ENCODE measurements at places on chromosomes 11 and 22.
A peak's percentile ranks its signal among the peaks of the same experiment; 100 is the strongest.

DNA sequence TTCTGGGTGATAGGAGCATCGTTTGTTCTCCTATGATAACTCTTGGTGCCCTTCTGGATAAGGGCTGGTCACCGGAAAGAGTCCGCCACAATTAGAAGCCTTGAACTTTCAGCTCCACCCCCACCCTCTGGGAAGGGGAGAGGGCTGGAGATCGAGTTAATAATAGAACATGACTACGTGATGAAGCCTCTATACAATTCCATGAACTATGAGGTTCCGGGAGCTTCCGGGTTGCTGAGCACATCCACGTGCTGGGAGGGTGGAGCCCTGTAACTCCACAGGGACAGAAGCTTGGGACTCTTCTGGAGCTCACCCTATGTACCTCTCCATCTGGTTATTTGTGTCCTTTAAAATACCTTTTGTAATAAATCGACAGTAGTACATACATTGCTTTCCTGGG is 40.3 kb downstream of the ARHGAP42 start:
- DNase-seq, result no peak

- DNase-seq, result no peak
These were observed 85.8 kb upstream of the NARS2 start for GRCh38 chr11:78660471-78660870.

GRCh38 chr11:31641477-31642062 is 132.0 kb downstream of the ELP4 start:
- DNase-seq, result peak; percentile 12

DNA sequence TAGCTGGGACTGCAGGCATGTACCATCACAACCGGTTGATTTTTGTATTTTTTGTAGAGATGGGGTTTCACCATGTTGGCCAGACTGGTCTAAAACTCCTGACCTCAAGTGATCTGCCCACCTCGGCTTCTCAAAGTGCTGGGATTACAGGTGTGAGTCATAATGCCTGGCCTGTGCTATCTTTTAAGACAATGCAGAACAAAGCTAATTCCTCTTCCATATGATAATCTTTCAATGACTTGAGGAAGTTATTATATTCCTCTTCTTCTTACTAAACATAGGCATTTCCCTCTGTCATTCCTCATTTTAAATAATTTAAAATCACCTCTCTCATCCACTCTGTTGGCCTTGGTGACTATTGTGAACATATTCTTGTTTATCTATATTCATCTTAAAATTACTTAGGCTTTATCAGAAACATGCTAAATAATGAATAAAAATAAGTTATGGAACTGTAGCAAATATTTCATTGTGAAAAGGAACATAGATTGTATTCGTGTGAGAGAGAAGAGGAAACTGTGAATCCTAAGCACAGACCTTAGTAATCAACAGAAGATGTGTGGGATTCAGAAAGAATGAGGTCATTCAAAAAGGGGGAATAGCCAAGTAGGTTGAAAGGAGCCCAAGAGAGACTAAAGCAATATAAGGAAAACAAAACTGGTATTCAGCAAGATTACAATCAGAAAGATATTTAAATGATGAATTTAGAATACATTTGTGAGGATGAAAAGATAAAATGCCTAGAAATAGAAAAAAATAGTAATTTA is 269.4 kb downstream of the TTC28 start:
- DNase-seq, result no peak

DNA sequence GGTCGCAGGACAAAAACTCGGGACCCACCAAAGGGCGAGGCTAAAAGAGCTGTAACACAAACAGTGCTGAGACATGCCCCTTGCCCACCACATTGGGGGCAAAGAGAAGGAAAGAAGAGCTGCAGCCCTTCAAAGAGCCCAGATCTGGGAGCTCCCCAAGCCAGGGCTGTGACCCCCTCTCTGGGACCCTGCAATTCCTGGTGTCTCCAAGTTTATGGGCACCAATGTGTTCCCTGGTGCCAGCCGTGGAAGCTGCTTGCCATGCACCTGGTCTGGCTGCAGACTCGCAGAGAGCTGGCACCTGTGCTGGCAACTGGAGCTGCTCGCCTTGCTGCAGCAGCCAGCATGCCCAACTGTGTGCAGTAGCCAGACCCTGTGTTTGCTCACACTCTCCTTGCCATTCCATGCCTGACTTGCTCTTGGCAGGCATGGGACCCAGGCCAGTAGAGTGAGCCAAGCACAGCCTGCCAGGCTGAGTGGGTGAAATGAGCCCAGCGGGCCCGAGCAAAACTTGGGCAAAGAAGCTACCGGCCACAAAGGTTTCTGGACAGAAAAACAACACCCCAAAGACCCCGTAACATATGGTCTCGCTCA is 16.0 kb downstream of the RRP8 start:
- peak; percentile 3 for DNase-seq

DNA sequence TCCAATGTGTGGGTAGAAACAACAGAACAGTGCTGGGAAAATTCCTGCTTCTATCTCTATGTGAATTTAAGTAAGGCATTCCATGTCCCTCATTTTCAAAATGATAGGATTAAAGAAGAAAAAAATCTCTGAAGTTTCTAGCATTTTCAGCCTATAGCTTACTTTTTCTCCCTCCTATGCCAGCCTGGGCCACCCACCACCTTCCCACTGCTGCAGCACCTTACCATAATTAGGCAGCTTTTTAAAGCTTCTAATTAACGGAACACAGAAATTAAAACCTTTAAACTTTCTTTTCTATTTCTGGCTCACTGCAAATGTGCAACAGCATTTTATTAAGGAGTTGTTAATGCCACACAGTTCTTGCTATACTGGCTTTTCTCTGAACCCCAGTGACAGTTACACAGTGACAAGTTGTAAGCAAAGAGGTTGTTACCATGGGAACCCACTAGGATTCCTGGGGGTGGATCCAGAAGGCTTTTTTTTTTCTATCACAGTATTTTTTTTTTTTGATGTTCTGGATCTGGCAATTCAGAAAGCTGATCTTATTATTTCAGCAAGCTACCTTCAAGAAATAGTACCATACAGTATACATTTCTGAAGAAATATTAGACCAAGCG is 20.2 kb downstream of the CELF1 start:
- DNase-seq, result no peak

DNA sequence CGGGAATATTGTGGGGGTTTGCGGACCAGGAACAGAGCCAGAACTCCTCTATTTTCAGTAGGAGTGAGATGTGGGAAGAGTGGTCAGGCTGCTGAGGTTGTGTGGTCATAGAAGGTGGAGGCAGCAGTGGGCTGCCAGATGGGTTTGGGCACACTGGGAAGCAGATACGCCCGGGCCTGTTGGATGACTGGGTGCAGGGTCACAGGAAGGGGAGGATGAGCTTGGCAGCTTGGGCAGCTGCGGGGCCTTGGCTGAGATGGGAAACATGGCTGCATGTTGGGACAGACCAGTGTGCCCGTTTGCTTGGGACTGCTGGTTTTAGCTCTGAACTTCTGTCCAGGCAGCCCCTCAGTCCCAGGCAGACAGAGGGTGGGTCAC is 11.4 kb downstream of the SHANK3 start:
- no peak for DNase-seq

GRCh38 chr22:49487950-49488349 is 339.7 kb downstream of the BRD1 start:
- DNase-seq, result no peak

- DNase-seq, result no peak
These were observed 4.0 kb upstream of the RBFOX2 start for GRCh38 chr22:36032611-36033010.

GRCh38 chr11:30561691-30562415 is 24.3 kb downstream of the MPPED2 start:
- DNase-seq, result no peak

- no peak for DNase-seq
These were observed 9.4 kb downstream of the NCF4 start for GRCh38 chr22:36870250-36870649.

- DNase-seq, result peak; percentile 97
These were observed 3.7 kb upstream of the DPF2 start for GRCh38 chr11:65329944-65330403.

DNA sequence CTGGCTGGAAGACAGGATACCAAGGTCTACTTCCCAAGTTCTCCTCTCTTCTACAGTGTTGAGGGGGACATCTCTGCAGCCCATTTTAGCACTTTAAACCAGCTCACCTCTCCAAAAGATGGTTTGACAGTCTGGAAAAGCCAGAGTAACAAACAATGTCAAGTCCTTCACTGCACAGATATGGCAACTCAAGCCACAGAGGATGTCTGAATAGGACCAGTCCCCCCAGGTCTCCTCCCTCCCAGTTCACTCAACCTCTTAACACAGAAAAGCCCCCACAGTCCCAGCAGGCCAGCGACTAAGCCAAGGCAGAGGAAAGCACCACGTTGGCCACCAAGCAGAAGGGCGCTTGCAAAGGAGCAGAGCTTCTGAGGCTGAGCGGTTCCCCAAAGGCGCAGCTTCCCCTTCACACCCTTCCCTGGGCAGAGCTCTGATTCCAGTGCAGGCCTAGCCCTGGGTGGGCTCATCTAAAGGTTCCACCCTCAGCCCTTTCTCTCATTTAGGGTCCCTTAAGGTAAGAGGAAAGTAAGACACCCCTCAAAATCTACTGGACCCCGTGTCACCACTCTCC is 62.7 kb downstream of the PAK1 start:
- DNase-seq, result no peak

DNA sequence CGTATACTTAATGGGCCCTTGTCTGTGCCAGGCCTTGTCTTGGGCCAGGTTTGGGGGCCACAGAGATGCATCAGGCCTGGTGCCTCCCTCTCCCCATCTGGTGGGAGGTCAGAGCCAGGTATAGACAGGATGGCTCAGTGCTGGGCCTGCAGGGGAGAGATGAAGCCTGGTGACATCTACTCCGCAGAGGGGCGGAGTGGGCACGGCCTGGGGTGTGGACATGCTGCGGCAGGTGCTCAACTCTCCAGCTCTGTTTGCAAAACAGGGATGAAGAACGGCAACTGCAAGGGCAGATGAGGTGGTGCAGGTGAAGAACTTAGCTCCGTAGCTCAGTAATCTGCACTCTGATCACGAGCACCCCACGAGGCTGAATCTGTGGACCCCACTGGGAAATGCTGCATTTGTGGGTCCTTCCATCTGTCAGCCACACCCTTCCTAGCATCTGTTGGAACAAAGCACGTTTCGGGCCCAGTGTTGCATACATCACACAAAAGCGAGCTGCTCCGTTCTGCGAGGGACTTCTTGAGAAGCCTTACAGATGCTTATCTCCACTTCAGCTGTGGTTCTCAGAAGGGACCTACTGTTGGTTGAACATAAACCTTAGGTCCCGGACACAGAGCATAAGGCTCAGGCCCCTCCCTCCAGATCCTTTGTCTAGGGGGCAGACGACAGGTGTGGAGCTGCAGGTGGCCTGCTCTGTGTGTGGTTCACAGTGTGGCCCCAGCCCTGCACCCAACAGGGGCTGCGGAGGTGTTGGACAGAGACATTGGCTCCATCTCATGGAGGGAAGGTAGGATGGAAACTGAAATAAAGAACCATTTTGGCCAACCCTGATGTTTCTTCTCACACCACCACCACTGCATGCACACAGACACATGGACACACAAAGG is 78.3 kb downstream of the LRRC32 start:
- DNase-seq, result peak; percentile 46

- no peak for DNase-seq
These were observed 48.7 kb upstream of the OR9Q1 start for GRCh38 chr11:57974848-57975601.

DNA sequence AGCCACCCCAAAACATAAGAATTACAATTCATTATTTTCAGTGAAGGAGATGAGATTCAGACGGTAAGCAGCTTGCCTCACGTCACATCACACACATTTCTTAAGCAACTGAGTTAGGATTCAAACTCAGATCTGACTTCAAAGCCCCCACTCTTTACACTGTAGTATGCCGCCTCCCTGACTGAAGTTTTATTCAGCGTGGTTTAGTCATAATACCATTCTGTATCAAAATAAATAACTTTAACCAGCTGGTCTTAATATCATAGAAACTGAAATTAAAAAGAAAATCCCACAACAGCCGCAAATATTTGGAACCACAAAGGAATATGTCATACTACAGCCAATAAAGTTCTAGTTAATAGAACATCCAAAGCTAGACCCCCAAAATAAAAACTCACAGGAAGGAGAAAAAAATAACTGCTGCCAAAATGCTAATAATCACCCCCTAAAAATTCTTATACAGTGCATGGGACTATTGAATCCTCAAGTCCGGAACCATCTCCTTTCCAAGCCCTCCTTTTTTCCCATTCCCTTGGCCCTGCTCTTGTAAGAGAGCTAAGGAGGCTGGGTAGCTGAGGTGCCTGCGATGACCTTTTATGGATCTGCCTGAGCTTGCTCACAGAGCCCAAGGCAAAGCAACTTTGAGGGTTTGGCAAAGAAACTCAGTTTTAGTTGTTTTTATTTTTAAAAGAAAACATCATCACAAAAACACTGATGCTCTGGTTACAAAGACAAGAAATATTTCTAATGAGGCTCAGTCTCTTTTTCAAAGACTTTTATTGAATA is 334.5 kb downstream of the TTC28 start:
- no peak for DNase-seq

- peak; percentile 26 for DNase-seq
These were observed 77.3 kb upstream of the HORMAD2 start for GRCh38 chr22:30002861-30003486.

GRCh38 chr22:45376703-45377102 is 36.7 kb downstream of the SMC1B start:
- DNase-seq, result no peak

DNA sequence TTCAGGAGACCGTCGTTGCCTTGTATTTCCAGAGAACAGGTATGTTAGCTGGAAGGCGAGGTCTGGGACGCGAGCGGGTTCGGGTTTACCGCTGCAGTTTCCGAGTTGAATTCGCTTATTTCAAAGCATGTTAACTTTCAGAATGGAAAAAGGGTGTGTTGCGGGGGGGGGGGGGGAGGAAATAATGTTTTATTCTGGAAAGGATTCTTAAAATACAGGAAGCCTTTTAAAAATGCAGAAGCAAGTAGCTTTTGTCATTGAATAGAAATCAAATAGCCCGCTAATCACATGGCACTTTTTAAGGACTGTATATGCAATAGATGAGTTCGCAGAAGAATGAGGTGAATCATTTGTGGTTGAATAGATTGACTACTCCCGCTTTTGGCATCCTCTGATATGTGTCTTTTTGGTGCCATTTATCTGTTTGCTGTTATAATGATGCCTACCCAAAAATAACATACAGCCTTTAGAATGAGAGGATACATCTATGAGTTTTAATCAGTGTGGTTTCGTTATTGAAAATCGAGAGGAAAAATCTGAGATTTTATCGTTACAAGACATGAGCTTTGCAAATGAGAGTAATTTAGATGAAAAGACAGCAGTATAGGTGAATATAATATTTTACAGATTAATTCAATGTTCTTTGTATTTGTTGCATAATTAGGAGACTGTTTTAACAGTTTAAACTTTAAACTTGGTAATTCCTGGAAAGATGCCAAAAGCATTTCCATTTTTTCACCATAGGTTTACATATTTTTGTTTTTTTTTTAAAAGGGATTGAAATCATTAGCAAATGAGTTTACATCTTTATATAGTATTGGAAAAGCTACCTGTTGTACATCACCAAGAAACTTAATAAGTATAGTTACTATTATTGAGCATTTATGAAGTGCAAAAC is 1.7 kb downstream of the PDE3B start:
- peak; percentile 27 for DNase-seq

- no peak for DNase-seq
These were observed 53.3 kb downstream of the MED15 start for GRCh38 chr22:20560716-20561115.

- DNase-seq, result no peak
These were observed 18.1 kb downstream of the MRGPRG start for GRCh38 chr11:3200388-3201111.

GRCh38 chr22:42773167-42773566 is 52.5 kb upstream of the A4GALT start:
- peak; percentile 51 for DNase-seq
